Stimulated activated CD8-positive, alpha-beta memory T cell treated with anti-CD3 and anti-CD28 coated beads, Interleukin-4, amount 100 ng/mL, for 4 hours (primary cell): ENCODE measurements at places on chromosomes 2 and 18.

GRCh38 chr2:159616286-159616701 is at the start of gene BAZ2B:
BAZ2B (minus strand) TSS chr2:159616548; CDS start chr2:159478719, 137,829 bp downstream.
- no peak for DNase-seq

- no peak for DNase-seq
Observed at GRCh38 chr2:65450393-65450792, 18.0 kb upstream of the SPRED2 start.

DNA sequence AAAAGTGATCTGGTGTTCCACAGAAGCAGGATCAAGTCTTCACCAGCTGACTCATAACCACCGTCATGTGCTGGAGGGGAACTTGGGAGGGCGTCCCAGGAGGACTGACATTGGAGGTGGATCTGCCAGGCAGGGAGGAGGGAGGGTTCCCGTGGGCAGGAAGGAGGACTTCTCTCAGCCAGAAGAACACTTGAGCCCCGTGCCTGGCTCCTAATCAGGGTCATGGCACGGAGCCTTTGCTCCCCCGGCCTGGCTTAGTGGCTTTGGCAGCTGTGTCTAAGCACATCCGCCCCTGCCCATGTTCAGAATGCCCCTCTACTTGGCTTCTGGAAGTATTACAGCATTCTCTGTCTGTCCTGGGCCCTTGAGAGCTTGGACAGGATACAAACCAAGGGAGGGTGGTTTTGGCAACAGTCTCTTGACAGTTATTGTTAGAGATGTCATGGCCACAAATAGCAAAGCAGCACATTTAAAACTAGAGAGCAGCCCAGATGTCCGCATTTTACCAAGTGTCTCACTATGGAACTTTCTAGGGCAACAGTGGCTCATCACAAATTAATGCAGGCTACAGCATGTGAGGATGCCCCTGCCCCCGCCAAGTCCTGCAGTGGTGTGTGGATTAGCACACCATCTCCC is 11.5 kb downstream of the PPP1R7 start:
- DNase-seq: no peak

GRCh38 chr2:175004730-175004979 is 526 bp downstream of the CHN1 start:
- no peak for DNase-seq

DNA sequence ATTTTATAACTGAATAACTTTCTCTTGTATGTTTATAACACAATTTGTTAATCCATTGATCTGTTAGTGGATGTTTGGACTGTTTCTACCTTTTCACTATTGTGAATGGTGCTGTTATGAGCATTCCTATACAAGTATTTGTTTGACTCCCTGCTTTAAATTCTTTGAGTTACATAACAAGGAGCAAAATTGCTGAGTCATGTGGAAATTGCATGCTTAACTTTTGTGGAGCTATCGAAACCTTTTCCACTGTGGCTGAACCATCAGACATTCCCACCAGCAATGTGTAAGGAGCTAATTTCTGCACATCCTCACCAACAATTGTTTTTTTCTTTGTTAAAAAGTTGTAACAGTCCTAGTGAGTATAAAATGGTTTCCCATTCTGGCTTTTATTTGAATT is 415.5 kb downstream of the CBLN2 start:
- DNase-seq: no peak

DNA sequence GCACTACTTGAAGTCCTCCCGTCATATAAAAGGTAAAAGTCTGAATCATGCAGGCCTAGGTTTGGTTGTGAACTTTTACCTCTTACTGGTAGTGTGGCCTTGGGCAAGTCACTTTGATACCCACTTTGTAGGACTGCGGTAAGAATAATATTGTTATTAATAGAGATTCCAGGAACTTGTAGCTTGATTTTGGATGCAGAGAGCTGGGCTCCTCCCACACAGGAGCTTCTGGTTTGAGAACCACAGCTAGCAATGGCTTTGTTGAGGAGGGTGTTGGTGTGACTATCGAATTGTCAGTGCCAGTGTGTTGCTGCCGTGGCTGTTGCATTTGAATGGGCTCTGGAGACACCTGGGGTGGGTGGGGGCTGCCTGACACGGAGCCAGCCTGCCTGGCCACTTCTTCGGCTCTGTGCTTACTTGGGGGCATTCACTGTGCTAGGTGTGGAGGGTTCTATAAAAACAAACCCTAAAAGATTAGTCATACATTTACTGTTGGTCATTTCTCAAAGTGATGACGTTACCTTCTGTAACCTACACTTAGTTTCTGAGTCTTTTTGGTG is 38.5 kb downstream of the ASAP2 start:
- DNase-seq: no peak

DNA sequence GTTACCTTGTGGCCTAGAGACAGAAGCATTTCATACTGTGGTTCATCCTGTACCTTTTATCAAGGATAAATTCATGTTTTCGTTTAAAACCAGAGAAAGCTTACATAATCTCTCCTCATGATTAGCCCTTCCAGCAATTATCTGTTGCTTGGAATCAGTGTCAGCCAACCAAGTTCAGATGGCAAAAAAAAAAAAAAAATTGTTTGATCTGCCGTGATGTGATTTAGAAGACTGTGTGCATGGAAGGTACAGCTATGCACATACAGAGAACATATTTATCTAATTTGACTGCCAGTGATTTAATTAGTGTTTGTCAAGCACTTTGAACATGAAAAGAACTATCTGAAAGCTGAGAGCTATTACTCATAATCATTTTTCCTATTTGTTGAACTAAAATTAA is 180.9 kb downstream of the ZEB2 start:
- no peak for DNase-seq

DNA sequence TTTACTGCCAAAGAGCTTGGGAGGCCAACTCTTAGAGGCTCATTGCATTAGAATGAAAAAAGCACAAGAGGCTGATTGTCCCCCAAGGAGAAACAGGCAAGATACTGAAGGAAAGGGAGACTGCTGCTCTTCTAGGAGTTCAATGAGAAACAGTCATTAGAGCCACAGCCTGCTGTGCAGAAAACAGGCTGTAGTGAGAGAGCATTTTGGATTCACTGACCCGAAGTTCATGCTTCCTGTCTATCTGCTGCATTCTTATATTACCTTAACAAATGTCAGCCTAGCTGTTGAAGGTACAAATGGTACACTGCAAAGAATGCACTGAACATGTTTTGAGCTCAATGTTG is 423.3 kb downstream of the SETBP1 start:
- no peak for DNase-seq

- no peak for DNase-seq
Observed at GRCh38 chr2:112706170-112706664, 14.6 kb upstream of the NT5DC4 start.

- no peak for DNase-seq
Observed at GRCh38 chr2:11307764-11308415, 36.5 kb downstream of the ROCK2 start.

GRCh38 chr18:13136056-13136903 is 82.3 kb upstream of the LDLRAD4 start:
- no peak for DNase-seq

- DNase-seq: no peak
Observed at GRCh38 chr2:209976698-209977385, 25.6 kb upstream of the RPE start.

- no peak for DNase-seq
Observed at GRCh38 chr18:35441857-35442595, 55.7 kb downstream of the INO80C start.

DNA sequence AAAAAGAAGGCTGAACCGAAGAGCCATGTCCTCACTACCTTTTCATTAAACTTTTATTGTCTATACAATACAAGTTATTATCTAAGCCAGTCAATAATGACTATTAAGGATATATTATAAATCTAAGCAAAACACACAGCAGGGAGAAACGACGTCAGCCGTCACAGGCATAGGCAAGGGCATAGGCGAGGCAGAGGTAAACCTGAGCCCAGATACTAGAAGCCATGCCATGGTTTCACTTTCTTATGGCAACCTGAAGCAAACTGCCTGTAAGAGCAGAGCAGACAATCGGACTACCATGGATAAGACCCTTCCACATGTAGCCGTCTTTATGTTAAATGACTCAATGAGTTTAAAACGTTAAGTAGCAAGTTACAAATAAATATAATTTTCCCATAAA is 238.5 kb upstream of the ZNF521 start:
- DNase-seq: no peak

DNA sequence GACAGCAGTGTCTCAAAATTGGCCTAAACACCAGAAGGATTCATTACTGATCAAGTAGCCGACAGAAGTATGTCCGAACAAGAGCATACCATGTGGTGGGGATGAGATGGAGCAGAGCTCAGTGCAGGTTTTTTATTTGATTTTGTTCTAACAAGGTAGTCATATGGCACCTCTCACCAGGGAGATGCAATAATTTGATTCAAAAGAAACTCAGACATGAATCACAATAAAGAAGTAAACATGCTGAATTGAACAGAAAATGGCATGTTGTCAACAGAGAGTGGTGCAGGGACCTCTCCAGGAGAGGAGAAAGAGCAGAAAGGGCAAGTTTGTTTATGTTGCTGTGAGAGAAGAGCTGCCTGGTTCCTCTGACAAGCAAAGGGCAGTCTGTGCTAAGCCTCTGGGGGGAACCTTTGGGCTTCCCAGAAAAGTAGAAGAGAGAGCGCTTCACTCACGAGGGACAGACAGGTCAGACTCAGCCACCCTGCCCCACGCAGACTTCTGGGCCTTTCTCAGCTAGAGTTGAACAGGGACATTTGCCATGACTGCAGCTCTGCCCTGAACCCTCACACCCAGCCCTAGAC is 351.3 kb upstream of the RAB12 start:
- no peak for DNase-seq

- no peak for DNase-seq
Observed at GRCh38 chr2:41937464-41937906, 110.3 kb upstream of the PKDCC start.

DNA sequence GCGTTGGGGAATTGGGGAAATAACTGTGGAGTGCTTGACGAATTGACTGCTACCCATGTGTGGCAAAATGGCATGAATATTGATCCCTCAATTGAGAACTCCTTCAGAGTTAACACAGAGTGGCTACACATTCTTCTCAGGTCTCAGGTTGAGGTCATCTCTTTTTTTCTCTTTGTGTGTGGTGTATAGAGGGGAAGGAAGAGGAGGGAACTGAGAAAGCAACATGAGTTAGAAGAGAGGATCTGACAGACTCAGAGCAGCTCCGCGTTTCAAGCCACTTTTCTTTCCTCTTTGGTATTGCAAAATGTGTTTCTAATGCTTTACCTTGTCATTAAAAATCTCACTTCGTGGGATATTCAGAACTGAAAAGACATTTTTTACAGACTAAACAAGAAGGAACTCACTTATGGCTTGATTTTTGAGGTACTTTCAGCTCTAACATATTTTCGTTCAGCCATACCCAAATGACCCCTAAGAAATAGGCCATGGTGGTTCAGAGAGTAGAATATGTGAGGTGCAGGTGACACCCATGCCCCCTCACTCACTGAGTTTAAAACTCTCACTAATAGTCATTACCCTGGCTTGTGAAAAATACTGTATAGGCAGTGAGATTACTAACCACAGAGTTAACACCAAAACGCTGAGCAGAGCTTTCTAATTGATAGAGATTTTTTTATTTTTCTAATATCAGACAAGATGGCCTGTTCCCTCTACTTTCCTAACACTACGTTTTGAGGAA is 22.5 kb downstream of the STAT4 start:
- DNase-seq: no peak

DNA sequence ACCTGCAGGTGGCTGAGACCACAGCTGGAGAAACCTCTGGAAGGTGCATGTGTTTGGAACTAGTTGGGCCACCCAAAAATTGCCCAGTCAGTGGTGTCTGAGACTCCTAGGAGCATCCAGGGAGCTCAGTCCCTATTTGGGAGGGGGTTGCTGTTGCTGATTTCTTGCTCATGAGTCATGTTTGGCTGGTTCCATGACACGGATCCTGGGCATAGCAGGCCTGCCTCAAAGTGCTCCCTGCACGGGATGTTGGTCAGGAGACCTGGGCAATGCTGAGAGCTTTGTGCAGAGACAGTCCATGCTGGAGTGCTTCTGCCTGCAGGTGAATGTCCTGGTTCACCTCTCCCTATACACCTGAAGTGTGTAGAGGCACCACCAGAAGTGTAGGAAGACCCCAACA is 194.2 kb downstream of the GLI2 start:
- DNase-seq: no peak

DNA sequence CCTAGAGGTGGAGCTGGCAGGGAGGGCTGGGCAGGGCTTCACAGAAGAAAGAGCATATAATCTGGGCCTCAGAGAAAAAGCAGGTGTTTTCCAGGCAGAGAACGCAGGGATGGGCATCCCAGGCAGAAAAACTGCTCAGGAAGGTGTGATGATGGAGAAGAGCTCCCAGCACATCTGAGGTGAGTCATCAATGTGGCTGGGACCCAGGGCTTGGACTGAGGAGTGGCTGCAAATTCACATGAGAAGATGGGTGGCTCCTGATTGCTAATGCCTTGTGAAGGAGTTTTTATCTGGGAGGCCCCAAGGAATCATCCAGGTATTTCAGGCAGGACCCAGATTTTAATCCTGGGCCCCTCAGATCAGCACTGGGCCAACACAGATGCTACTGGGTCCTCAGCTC is 10.2 kb downstream of the IL1F10 start:
- DNase-seq: no peak

- DNase-seq: no peak
Observed at GRCh38 chr18:46322941-46323340, 218.8 kb downstream of the HAUS1 start.

GRCh38 chr2:234446404-234447076 is 50.3 kb downstream of the ARL4C start:
- DNase-seq: peak; percentile 65

GRCh38 chr18:36311026-36311570 is 13.6 kb downstream of the FHOD3 start:
- no peak for DNase-seq

- DNase-seq: no peak
Observed at GRCh38 chr2:174153757-174154680, 94.3 kb downstream of the OLA1 start.

- DNase-seq: no peak
Observed at GRCh38 chr2:11123856-11124759, 31.2 kb upstream of the SLC66A3 start.

GRCh38 chr18:2961821-2962220 is 51.1 kb downstream of the LPIN2 start:
- DNase-seq: no peak

- no peak for DNase-seq
Observed at GRCh38 chr2:40367032-40367431, 84.9 kb downstream of the SLC8A1 start.

DNA sequence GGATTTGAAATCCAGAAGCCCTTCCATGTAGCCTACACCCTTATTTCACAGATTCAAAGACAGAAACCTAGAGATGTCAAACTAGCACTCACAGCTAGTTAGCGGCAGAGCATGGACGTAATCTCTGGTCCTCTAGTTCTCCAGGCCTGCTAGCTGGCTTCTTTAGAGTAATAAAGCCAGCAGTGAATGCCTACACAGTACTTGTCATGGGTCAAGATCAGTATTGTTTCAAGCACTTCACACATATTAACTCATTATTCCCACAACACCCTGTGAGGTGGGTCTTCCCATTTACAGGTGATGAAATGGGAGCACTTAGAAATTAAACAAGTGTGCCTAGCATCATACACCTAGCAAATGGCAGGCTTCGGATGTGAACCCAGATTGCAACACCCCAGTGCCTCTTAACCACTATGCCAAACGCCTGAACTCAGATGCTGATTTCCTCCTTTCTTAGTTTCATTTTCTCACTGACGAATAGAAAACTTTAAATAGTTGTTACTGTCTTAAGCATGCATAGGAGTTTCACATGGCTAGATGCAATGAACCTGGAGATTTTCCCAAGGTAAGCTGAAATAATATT is 14.5 kb upstream of the ZBTB14 start:
- DNase-seq: no peak
